ENCODE measurements at places on chromosomes 2 and 18. TPM values are rescaled to one million over a fixed set of nuclear protein-coding genes. Genes with fewer than 3 reads are reported as not detected.

- no peak overlapping the region for H3K4me3 ChIP-seq
- no peaks in the 10 kb centered on the region for H3K36me3 ChIP-seq
- no peaks in the 10 kb centered on the region for H3K27me3 ChIP-seq
- peaks cover 23% of the 10 kb centered on the region for H3K4me1 ChIP-seq
- DNase-seq: no peak
- no peak overlapping the region for H3K27ac ChIP-seq
Observed at GRCh38 chr2:20211860-20212458, 13.0 kb downstream of the SDC1 start.

- no peak overlapping the region for H3K4me3 ChIP-seq
- H3K4me1 ChIP-seq: no peaks in the 10 kb centered on the region
- no peak overlapping the region for H3K27ac ChIP-seq
- no peak for DNase-seq
- peaks cover 43% of the 10 kb centered on the region for H3K27me3 ChIP-seq
- peaks cover 5% of the 10 kb centered on the region for H3K36me3 ChIP-seq
Observed at GRCh38 chr2:240095556-240096523, 40.3 kb downstream of the COPS9 start.

DNA sequence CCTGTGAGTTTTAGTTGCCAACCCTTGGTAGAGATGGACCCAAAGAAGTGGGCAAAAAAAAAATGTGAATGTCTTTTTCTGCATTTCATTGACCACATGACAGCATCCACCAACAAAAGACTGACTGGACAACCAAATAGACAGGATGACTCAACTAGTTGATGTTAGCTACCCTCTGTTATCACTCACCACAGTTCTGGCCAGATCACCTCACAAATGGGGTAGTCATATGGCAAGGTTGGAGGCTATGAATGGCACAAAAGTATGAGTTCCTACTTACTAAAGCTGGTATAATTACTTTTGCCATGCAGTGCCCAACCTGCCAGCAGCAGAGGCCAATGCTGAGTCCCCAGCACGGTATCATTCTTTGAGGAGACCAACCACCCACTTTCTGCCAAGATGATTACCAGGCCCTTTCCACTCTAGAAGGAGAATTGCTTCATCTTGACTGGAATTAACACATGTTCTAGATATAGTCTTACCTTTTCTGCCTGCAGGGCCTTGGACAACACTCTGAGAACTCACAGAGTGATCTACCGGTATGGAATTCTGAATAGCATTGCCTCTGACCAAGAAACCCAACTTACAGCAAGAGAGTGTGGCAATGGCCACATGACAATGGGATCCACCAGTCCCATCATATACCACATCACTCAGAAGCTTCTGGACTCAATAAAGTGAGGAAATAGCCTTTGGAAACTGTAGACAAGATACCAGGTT is 20.1 kb upstream of the TCF7L1 start:
- no peak overlapping the region for H3K27ac ChIP-seq
- DNase-seq: peak; percentile 25
- no peaks in the 10 kb centered on the region for H3K36me3 ChIP-seq
- peaks cover 33% of the 10 kb centered on the region for H3K4me1 ChIP-seq

DNA sequence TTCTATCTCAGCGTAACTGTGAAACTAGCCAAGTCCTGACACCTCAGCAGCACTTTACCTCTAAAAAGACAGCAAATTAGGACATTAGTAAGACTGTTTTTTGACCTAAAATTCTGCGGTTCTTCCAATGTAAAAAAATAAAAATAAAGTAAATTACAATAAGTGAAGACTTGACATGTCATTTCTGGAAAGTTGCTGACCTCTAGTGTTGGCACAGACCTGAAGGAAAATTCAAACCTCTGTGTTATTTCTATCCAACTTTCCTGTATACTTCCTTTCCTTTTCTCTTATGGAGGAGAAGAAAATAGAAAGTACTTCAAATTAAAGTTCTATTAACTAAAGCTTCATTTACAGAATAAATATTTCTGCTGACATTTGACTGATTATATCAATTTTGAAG is 110.6 kb downstream of the TMEM182 start:
- no peaks in the 10 kb centered on the region for H3K36me3 ChIP-seq
- H3K27me3 ChIP-seq: no peaks in the 10 kb centered on the region
- no peaks in the 10 kb centered on the region for H3K4me1 ChIP-seq
- H3K4me3 ChIP-seq: no peak overlapping the region
- no peak for DNase-seq
- H3K27ac ChIP-seq: no peak overlapping the region

GRCh38 chr18:69947361-69948133 is at the start of gene CD226:
TSS of gene CD226 (minus strand) at chr18:69947873. CDS start at chr18:69947406, 467 bp downstream.
- no peaks in the 10 kb centered on the region for H3K27me3 ChIP-seq
- H3K4me1 ChIP-seq: no peaks in the 10 kb centered on the region
- DNase-seq: no peak
- H3K4me3 ChIP-seq: no peak within 1 kb of the TSS
- H3K27ac ChIP-seq: no peak within 1 kb of the TSS
- 0 out of 2 replicates have a peak, but pooled peaks cover 8% of the 10 kb centered on the region for H3K36me3 ChIP-seq

- H3K36me3 ChIP-seq: no peaks in the 10 kb centered on the region
- peaks cover 9% of the 10 kb centered on the region for H3K4me1 ChIP-seq
- H3K27ac ChIP-seq: no peak overlapping the region
Observed at GRCh38 chr2:195313962-195314361, 343.1 kb upstream of the SLC39A10 start.

DNA sequence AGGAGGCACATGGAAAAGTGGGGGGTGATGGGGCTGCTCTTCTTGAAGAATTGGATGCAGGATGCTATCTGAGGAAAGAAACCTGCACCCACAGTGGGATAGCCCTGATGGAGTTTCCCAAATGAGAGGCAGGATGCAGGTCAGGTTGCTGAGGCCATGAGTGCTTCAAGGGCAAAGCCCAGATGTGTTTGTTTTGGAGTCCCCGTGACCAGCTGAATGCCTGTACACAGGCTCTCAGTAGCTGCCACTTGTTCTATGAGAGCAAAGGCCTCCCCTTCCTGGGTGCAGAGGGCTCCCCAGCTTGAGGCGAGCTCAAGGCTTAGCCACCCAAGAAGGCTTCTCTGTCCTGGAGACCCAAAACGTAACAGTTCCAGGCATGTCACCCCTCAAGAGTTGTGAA is 192.7 kb downstream of the SEPTIN10 start:
- H3K36me3 ChIP-seq: peaks cover 3% of the 10 kb centered on the region
- H3K27ac ChIP-seq: no peak overlapping the region
- DNase-seq: no peak
- peaks cover 35% of the 10 kb centered on the region for H3K4me1 ChIP-seq
- peaks cover 14% of the 10 kb centered on the region for H3K27me3 ChIP-seq
- H3K4me3 ChIP-seq: no peak overlapping the region

DNA sequence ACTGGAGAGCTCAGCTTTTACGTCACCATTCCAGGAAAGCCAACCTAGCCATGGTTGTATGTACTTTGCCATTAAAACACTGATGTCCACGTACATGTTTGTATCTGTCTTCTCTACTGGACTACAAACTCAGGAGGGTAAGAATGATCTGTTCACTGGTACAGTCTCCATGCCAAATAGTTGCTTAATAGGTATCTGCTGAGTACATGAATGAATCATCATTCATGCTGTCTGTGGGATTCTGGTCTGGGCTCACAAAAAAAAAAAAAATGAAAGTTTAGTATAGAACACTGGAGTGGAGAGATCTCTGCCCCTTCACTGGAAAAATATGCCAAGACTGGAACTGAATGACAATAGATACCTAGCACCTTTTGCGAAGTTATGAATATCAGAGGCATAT is 102.6 kb upstream of the ITGA4 start:
- peaks cover 10% of the 10 kb centered on the region for H3K4me1 ChIP-seq
- no peaks in the 10 kb centered on the region for H3K27me3 ChIP-seq
- peak; percentile 72 for DNase-seq
- peak overlapping the region; percentile 32 for H3K27ac ChIP-seq
- no peak overlapping the region for H3K4me3 ChIP-seq
- H3K36me3 ChIP-seq: no peaks in the 10 kb centered on the region

DNA sequence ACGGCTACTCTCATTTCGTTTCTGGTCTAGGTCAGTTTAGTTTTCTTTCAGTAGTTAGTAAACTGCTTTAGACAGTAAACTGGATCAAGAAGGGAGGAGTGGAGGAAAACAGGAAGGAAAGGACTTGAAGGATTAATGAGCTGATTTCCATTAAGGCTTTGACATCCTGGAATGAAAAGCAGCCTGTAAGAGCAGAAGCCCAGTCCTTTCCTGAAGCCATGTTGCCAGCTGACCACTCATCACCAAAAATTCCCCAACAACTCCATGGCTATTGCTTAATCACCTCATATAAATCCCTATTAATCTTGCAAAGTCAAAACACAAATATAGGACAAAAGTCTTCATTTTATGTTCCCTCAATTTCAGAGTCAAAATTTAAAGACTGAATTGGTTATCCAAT is 113.7 kb upstream of the ZFP36L2 start:
- peaks cover 52% of the 10 kb centered on the region for H3K4me1 ChIP-seq
- H3K36me3 ChIP-seq: no peaks in the 10 kb centered on the region
- no peaks in the 10 kb centered on the region for H3K27me3 ChIP-seq

- no peaks in the 10 kb centered on the region for H3K36me3 ChIP-seq
- H3K27me3 ChIP-seq: no peaks in the 10 kb centered on the region
- no peak overlapping the region for H3K4me3 ChIP-seq
- no peak for DNase-seq
- no peaks in the 10 kb centered on the region for H3K4me1 ChIP-seq
- H3K27ac ChIP-seq: no peak overlapping the region
Observed at GRCh38 chr2:162556996-162557395, 213.1 kb downstream of the GCA start.

DNA sequence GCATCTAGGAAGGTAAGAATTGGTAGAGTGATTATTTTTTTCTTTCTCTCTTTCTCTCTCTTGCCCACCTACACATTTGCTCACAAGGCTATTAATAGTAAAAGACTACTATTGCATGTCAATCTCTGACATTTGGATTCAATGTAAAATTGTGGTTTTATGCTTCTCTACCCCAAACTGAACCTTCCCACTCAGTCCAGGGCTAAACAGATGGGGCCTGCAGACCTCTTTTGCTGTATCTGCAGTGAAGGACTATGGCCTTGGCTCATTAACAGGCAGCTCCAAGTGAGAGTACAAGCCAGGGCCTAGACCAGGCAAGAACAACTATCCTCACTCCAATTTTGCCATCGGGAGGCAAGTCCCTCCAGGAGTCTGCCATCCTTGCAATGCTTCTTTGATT is 68.3 kb upstream of the ARL4C start:
- H3K4me1 ChIP-seq: peaks cover 12% of the 10 kb centered on the region
- no peak overlapping the region for H3K27ac ChIP-seq
- H3K27me3 ChIP-seq: peaks cover 1% of the 10 kb centered on the region
- H3K36me3 ChIP-seq: no peaks in the 10 kb centered on the region
- no peak overlapping the region for H3K4me3 ChIP-seq

DNA sequence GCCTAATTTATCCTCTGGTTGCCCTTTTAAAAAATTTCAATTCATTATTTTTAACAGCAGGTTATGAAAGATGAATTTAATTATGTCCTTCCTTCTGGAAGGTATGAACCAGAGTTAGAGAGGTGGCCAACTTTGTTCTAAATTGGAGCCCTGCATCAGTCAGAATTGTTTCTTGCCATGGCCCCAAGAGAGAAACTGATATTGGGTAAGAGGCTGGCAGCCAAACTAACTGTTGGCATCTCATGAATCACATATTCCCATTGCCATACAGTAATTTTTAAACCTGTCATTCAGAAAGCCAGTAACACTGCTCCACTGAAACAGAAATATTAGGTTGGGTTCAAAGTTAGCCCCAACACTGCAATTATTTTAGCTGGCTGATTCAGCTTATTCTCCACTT is 67.4 kb downstream of the SMAD2 start:
- H3K4me1 ChIP-seq: no peaks in the 10 kb centered on the region
- DNase-seq: no peak
- H3K4me3 ChIP-seq: no peak overlapping the region
- H3K27ac ChIP-seq: no peak overlapping the region

DNA sequence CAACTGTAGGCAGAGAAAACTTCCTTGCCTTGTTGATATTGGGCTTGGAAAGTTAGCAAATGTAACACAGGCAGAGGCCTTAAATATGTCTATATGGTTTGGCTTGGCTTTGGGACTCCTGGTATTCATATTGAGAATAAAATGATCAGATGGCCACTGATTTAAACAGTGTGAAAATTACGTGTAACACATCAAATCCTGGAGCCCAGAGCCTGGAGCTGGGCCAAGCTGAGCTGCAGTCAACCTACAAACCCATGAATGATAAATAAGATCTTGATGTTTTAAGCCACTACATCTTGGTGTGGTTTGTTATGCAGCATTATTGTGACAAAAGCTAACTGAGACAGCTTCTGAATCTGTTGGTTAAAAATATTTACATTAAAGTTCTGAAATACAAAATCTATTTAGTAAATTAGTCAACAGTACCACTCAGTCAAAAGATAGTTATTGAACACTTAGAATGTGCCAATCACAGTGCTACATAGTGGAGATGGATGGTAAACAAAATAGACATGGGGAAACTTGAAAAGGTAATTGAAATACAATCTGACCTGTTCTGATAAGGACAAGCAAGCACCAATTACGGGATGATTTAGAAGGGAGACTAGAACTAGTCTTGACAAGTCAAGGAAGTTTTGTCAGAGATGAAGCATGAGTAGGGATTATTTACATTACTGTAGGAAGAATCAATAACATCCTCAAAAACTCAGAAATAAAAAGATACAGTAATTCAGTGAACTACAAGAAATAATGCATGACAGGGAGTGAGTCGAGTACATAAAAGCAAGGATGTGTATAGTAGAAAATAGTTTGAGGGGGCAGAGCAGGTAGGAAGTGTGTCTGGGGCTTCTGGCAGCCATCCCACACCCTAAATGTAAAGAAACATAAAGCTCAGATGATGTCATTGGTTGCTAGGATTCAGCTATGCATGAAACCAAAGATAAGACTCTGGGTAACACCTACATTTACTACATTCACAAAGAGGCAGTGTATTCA is 157.7 kb downstream of the HNMT start:
- no peak overlapping the region for H3K4me3 ChIP-seq
- no peaks in the 10 kb centered on the region for H3K4me1 ChIP-seq
- H3K27ac ChIP-seq: no peak overlapping the region
- H3K27me3 ChIP-seq: peaks cover 5% of the 10 kb centered on the region
- DNase-seq: no peak
- no peaks in the 10 kb centered on the region for H3K36me3 ChIP-seq

DNA sequence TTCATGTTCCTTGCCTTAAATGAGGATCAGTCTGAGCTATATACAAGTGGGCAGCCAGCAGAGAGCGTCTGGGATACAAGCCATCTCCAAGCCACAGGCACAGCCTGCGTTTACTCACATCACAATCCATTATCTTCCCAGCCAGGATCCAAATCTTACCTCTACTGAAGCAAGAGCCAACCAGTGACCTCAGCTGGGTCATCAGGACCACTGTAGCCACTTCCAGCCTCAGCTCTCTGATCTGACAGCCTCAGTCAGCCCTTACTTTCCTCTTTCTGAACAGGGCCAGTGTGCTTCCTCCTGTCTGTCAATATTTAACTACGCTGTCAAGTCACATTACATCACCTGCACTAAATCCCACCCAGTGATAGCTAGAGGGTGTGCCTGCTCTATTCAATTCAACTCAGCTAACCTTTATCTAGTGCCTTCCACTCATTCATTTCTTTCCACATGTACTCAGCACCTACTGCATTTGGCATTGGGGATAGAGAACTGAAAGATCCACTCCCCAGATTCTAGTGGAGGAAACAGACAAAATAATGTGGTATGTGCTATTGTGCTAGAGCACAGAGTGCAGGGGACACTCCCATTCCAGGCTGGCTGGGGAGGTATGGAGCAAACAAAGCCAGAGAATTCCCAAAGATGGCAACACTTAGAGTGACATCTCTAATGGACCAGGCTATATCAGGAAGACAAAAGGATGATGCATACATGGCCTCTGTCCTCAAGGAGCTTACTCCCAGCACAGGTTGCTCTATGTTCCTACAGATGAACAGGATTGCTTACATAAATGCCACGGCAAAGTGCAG is 146.5 kb downstream of the NCKAP5 start:
- no peak for DNase-seq
- no peak overlapping the region for H3K27ac ChIP-seq
- H3K4me1 ChIP-seq: no peaks in the 10 kb centered on the region

Gene MAP3K19
- total RNA-seq: not detected

Gene RNF152
- total RNA-seq: 68.4 TPM

Gene IL1RL2
- total RNA-seq: not detected

Measured in HFFc6 (cell line).